ENCODE measurements at places on chromosomes 3 and 15. TPM values are rescaled to one million over a fixed set of nuclear protein-coding genes. Genes with fewer than 3 reads are reported as not detected.

Gene TNNC1
- total RNA-seq: not detected

Gene CCDC71
- 23.5 TPM for total RNA-seq

Gene GOLGA8O
- 2.1 TPM for total RNA-seq

Gene CPA3
- total RNA-seq: 1.7 TPM

Gene PRKCI
- 23.9 TPM for total RNA-seq

Gene LINGO1
- total RNA-seq: 0.32 TPM

Gene DNAH12
- 0.20 TPM for total RNA-seq

Gene CYP19A1
- total RNA-seq: not detected

Gene ROPN1
- not detected for total RNA-seq

Gene CPN2
- total RNA-seq: not detected

Gene VPS8
- 45.4 TPM for total RNA-seq

Gene BCL2A1
- total RNA-seq: not detected

Gene ISL2
- total RNA-seq: not detected

Gene STRA6
- not detected for total RNA-seq

Gene TP63
- total RNA-seq: not detected

Gene RBMS3
- total RNA-seq: 42.3 TPM

Gene GMNC
- not detected for total RNA-seq

Gene ZIC4
- total RNA-seq: not detected

Gene SUCNR1
- not detected for total RNA-seq

Gene LTF
- not detected for total RNA-seq

Gene ZNF80
- not detected for total RNA-seq

Gene ROBO1
- total RNA-seq: 26.4 TPM

Gene PRR20G
- total RNA-seq: not detected

Gene CDCP1
- total RNA-seq: not detected

Gene LRRC31
- total RNA-seq: not detected

Gene RAB6B
- total RNA-seq: 6.7 TPM

Gene GABRA5
- not detected for total RNA-seq

Gene RAB7A
- total RNA-seq: 249 TPM

Measured in endothelial cell of umbilical vein (primary cell).